ENCODE measurements at places on chromosomes 12 and 14. TPM values are rescaled to one million over a fixed set of nuclear protein-coding genes. Genes with fewer than 3 reads are reported as not detected.

PRKD1 gene
- total RNA-seq, result not detected

GPR84 gene
- 0.59 TPM for total RNA-seq

LHX5 gene
- not detected for total RNA-seq

IL26 gene
- not detected for total RNA-seq

ANO2 gene
- not detected for total RNA-seq

DNA sequence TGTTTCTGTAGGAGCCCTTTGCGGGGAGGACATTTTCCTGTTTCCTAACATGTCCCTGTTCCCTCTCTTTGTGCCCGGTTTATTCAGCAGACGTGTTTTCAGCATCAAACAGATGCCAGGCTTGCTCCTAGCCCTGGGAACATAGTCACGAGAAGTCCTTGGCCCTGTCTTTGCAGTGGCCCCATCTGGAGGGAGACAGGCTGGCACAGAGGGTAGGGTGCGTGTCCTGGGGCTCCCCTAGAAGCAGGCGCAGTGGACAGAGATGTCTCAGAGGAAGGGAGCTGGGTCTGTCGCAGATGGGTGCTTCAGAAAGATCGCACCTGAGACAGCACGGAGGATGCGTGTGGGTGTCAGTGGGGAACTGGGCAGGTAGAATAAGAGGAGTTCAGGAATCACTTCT lies 75.0 kb upstream of the DYNC1H1 start:
- DNase-seq, result no peak

DNA sequence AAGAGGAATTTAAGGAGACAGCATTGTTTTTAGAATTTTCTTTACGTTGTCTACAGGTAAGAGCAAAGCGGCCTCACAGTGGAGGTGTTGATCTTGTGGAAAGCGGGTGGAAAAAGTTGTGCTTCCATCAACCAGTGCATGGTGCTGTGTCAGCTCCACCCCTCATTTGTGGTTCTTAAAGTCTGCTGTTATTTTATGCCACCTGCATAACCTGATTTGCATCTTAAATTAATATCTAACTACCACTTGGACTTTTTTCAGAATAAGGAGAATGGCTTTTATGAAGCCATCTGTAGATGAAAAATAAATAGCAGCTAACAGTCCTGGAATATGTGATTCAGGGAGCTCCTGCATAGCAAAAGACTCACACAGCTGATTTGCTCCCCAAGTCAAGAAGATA lies 135.1 kb downstream of the SNAPC1 start:
- DNase-seq, result no peak

GRCh38 chr12:4477129-4477528 lies 31.5 kb upstream of the FGF6 start:
- DNase-seq, result no peak

GRCh38 chr12:43480591-43480990 lies 71.4 kb downstream of the ADAMTS20 start:
- DNase-seq, result no peak

GRCh38 chr12:130849561-130850417 lies 10.7 kb upstream of the STX2 start:
- DNase-seq, result no peak

DNA sequence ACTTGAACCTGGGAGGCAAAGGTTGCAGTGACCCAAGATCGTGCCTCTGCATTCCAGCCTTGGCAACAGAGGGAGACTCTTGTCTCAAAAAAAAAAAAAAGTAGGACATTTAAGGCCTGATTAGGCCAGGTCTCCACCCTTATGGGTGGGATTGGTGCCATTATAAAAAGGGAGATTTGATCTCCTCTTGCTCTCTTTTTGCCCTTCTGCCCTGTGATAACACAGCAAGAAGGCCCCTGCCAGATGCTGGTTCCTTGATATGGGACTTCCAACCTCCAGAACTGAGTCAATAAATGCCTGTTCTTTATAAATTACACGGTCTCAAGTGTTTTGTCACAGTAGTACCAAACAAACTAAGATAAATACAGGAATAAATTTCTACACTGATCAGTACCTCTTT lies 81.0 kb downstream of the C2CD5 start:
- DNase-seq, result no peak

GRCh38 chr12:47017041-47017713 lies 62.2 kb upstream of the PCED1B start:
- DNase-seq, result no peak

DNA sequence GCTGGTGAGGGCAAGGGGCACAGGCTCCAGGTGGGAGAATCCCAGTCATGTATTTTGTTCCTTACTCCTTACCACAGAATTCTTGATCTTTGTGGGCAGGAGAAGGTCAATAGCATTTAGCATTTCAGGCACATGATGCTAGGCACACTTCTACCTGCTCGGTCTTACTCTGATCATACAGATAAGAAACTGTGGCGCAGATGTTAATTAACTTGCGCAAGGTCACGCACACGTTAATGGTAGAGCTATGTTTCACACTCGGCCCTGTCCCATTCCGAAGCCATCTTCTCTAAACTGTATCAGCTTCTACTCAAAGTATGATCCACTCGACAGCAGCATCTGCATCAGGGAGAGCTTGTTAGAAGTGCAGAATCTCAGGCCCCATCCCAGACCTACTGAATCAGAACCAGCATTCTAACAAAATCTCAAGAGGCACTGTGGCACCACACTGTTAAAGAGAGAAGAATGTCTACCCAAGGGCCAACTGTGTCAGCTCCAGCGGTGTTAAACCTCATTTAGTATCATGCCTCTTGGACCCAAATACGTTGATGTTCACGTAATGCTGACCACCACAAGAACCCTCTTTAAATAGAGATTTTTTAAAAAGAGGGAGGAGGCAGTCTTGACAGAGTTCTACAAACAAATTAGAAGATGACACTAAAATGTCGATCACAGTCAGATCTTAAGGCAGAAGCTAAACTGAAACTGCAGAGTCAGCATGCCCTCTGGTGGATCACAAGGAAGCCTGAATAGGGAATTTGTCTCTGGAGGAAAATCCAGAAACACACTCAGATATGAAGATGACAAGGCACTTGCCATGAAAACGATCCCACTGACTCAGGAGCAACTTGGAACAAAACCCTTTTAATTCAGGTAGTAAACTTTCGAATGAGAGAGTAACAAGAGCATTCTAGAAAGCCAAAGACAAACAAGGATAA lies 7.3 kb downstream of the STXBP6 start:
- no peak for DNase-seq

- no peak for DNase-seq
These were observed 8.1 kb downstream of the LGALS3 start for GRCh38 chr14:55136885-55137786.

GRCh38 chr12:76002598-76003354 lies 28.8 kb downstream of the PHLDA1 start:
- no peak for DNase-seq

GRCh38 chr12:2244013-2244861 lies 191.4 kb downstream of the CACNA1C start:
- no peak for DNase-seq

- no peak for DNase-seq
These were observed 57.7 kb downstream of the HMGA2 start for GRCh38 chr12:65881965-65882413.

DNA sequence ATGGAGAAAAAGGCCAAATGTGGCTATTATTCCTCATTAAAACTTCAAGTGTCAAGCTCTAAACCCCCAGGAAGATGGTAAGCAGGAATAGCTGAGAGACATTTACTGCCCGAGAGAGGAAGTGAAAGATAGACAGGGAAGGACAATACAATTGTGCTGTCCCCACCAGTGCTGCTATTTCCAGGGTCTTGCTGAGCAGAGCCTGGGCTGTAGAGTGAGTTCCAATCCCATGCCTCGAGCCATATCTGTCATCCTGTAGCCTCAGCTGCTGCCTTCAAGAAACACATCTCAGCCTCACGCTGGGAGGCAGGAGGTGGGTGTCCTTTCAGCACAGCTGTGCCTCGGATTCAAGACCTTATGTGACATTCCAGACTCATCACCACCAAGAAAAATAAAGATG lies 114.0 kb downstream of the RPAP3 start:
- no peak for DNase-seq

DNA sequence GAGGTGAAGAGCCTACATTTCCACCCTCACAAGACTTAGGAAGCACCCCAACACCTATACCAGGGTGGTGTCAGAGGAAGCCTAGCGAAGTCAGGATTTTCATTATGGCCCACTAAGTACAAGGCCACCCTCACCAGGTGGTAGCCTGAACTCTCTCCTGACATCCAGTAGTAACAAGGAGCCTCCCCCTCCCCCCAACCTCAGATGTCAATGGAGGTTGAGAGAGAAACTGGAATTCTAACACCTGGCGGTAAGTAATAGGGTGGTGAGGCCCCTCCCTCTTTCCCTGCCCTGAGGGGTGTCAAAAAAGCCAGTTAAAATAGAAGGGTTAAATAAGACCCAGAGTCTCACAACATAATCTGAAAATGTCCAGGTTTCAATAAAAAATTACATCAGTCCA lies 37.6 kb downstream of the SINHCAF start:
- DNase-seq, result no peak

GRCh38 chr12:56154246-56154771 lies 1.9 kb downstream of the MYL6B start:
- no peak for DNase-seq

- no peak for DNase-seq
These were observed 17.9 kb upstream of the HIGD1C start for GRCh38 chr12:50934371-50934851.

All from natural killer cell (primary cell).